ENCODE measurements at places on chromosomes 13 and 19.

GRCh38 chr13:44818428-44818827 is 170.8 kb downstream of the NUFIP1 start:
- no peak for DNase-seq

- no peak for DNase-seq
Observed at GRCh38 chr13:79090552-79091124, 315.4 kb downstream of the RBM26 start.

DNA sequence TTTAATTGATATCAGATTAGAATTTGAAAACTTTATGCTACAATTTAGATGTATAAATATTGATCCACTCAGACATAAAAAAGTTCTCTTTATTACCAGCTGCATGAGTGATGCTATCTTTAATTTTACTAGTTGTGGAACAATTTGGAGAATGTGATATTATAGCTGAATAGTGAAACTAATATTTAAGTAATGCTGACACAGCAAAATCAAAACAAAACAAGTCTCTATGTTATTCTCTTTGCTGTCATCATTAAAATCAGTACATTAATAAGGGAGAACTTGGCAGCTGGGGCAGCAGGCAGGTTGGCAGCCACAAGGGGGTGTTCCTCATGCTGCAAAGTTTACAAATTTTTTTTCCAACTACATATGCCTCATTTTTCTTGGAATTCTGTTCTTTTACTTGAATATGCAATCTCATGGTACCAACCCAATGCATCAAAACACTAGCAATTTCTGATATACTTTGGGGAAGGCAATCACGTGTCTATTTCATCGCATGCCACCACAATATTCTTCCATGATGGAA is 585.3 kb downstream of the FGF9 start:
- no peak for DNase-seq

GRCh38 chr19:2711875-2712205 is 9.3 kb downstream of the DIRAS1 start:
- no peak for DNase-seq

DNA sequence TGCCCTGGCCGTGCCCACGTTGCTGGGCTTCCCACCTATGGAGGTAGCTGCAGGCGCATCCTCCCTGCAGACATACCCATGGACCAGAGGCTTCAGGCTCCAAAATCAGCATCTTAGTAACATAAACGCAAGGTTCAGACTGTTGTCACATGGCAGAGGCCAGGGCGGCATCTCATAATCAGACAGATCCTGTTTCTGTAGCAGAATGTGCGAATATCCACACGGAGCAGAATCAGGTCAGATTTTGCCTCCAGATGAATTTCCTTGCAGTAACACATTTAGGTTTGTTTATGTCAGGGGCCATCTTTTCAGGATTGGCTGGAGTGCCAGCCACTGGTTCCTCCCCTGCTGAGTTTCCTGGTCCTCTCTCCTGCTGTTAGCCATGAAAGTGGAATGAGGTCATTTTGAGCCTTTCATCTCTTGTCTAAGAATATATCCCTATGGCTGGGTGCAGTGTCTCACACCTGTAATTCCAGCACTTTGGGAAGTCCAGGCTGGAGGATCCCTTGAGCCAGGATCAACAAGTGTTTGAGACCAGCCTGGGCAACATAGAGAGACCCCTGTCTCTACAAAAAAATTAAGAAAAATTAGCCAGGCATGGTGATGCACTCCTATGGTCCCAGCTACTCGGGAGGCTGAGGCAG is 20.5 kb downstream of the SMARCA4 start:
- DNase-seq: no peak

- no peak for DNase-seq
Observed at GRCh38 chr19:29217616-29218015, 4.7 kb upstream of the UQCRFS1 start.

DNA sequence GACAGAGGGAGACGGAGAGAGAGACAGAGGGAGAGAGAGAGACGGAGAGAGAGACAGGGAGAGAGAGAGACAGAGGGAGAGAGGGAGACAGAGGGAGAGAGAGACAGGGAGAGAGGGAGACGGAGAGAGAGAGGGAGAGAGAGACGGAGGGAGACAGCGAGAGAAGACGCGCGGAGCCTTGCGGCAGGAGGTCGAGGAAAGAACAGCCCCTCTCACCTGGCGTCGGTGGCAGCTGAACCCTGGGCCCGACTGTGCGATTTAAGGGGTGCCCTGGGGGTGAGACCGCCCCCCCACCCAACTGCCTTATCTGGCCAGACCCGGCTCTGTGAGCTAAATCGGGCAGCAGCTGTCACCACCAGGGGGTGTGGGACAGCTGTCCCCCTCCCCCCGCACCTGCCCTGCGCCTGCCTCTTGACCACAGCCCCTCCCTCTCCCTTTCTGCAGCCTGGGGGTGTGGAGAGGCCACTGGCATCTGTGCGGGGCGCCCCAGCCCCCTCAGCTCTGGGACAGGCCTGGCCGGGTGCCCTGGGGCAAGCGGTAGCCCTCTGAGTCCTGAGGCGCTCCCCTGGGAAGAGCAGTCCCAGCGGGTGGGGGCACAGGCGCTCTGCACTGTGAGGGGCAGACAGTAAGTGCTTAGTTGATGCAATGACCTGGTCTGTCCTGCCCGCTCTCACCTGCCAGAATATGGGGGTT is 10.8 kb downstream of the JOSD2 start:
- no peak for DNase-seq

GRCh38 chr13:94641409-94641941 is 39.8 kb downstream of the GPR180 start:
- DNase-seq: peak; percentile 76

- peak; percentile 91 for DNase-seq
Observed at GRCh38 chr13:47250146-47250545, 353.3 kb upstream of the HTR2A start.

DNA sequence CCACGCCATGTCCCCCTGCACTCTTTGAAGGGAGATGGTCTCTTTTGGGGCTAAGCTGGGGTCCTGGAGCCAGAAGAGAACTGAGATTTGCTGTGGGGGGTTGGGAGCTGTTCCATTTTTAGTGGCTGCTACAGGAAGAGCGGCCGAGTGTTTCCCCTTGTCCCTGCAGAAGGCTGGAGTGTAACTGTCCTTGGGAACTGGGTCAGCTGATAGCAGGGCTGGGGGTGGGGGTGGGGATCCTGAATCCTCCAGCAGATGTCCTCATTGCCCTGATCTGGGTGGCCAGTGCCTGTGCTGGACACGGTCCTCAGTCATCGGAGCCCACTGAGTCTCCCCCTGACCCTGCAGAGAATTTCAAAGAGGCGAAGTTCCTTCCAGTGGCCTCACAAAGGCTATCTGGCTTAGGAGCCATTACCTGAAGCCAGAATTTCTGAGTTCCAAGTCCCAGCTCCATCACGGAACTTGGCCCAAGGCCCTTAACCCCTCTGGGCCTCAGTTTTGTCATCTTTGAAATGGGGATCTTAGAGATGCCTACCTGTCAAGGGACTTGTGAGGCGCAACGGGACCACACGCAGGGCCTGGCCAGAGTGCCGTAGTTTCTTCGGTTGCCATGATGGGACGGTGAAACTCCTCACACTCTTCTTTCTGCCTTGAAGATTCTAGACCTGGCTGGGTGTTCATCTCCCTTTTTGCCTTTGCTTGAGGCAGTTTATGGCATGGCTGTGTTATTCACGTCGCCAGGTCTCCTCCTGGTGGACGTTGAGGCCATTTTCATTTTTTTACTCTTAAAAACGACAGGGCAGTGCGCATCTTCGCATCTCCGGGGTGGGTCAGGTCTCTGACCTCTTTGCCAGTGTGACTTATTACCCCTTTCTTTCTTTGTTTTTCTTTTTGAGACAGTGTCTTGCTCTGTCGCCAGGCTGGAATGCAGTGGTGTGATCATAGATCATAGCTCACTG is 51.9 kb downstream of the DNM2 start:
- DNase-seq: no peak

DNA sequence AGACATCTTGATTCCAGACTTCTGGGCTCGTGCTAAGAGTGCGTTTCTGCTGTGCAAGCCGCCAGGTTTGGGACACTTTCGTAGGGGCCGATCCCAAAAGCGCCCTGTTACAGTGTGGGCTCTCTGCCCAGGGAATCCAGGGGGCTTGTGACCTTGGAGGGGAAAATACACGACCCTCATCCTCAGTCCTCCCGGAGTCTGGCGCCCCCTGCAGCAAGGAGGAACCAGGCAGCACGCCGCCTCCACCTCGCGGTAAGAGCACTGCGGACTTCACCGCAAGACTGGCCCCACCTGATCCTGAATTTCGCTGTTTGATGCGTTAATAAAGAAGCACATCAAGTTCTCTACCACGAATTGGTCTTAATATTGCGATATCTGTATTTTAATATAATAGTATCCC is 5.2 kb downstream of the POLRMT start:
- DNase-seq: no peak

DNA sequence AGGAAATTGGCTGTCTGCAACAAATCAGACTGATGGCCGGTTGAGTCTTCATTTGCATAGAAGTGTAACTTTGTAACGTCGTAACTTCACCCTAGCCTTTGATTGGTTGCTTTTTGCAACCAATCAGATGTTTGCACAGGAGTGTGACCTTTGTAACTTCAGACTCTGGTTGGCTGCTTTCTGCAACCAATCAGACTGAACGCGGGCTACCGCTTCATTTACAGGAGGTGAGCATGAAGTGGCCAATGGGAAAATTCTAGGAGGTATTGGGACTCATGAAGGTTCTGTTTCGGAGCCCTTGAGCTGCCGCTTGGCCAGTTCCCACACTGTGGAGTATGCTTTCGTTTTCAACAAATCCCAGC is 441 bp upstream of the ZNF559 start:
- DNase-seq: peak; percentile 80

GRCh38 chr13:102556806-102557205 is 40.0 kb upstream of the TPP2 start:
- no peak for DNase-seq

- no peak for DNase-seq
Observed at GRCh38 chr13:95902741-95903140, 150.5 kb downstream of the UGGT2 start.

GRCh38 chr19:31492050-31492449 is 142.8 kb upstream of the TSHZ3 start:
- no peak for DNase-seq

- DNase-seq: no peak
Observed at GRCh38 chr19:6109947-6110346, 353 bp downstream of the RFX2 start.

DNA sequence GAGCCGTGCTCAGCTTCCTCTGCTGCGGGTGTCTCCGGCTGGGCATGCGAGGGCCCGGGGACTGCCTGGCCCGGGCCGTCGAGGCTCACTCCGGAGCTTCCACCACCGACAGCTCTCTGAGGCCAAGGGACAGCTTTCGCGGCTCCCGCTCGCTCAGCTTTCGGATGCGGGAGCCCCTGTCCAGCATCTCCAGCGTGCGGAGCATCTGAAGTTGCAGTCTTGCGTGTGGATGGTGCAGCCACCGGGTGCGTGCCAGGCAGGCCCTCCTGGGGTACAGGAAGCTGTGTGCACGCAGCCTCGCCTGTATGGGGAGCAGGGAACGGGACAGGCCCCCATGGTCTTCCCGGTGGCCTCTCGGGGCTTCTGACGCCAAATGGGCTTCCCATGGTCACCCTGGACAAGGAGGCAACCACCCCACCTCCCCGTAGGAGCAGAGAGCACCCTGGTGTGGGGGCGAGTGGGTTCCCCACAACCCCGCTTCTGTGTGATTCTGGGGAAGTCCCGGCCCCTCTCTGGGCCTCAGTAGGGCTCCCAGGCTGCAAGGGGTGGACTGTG is 1.2 kb downstream of the S1PR4 start:
- no peak for DNase-seq

DNA sequence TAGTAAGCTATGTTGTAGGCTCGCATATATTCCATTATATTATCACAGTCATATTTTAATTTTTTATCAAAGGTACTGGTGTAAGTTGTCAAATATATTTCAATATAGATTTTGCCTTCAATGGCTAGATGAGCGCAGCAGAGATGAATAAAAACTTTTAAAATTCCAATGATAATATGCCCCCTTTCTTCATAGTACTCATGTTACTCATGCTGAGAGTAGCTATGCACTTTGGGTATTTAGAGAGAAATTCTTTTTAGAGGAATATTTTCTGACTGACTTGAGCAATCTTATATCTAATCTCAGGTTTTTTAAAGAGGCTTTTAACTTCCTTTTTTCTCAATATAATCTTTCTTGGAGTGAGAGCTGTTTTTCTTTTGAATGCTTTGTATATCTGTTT is 11.4 kb downstream of the ZNF254 start:
- peak; percentile 16 for DNase-seq

DNA sequence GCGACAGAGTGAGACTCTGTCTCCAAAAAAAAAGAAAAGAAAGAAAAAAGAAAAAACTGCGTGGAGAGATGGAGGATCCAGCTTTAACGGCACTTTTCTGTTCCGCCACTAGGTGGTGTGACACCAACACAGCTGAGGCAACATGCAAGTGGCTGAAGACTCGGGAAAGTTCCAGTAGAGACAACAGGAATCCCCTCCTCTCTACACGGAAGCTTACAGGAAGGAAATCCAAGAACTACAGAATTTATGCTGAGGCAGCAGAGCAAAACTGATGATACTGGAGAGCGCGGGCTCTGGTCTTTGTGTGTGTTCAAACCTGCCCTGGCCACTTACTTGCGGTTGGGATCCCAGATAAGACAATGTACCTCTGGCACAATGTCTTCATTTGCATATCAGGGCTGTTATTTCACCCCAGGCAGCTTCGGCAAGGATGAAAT is 9.9 kb downstream of the RANBP3 start:
- DNase-seq: peak; percentile 66

GRCh38 chr19:46945694-46946489 is 73.7 kb upstream of the NPAS1 start:
- no peak for DNase-seq

DNA sequence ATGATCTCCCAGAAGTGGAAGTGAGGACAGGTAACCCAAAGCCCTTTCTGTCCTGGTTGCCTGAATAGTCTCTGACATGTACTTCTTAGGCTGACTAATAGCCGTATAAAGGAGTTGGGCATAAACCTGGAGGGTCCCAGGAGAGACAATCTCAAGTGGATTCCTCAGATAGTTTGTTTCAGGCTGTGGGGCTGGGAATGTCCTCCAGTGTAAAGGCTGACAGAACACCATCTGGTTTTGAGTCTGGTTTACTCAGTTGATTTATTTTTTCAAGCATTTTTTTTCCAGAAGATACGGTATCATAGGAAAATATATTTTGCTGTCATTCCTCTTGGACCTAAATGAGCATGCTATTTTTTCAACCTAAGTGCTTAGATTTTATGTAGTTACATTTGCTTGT is 15.2 kb downstream of the HTR2A start:
- no peak for DNase-seq

DNA sequence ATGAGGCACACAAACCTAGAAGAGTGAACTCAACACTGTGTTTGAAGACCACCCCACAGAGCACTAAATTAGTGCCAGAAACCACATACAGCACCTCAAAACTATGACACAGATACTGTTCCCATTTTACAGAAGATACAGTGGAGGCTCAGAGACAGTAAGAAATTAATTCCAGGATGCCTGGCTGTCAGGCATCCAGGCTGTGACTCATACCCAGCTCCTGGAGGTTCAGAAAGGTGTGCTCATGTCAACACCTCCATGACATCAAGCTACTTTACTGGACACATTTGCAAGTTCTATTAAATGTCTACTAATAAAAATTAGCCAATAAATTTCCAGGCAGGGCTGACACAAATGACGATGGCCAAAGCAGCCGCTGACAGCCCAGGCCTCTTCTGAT is 176.3 kb downstream of the ABCC4 start:
- DNase-seq: no peak

- DNase-seq: peak; percentile 63
Observed at GRCh38 chr13:33537026-33537425, 251.5 kb upstream of the STARD13 start.

Data from astrocyte (in vitro differentiated cells and primary cell).